ENCODE measurements at places on chromosomes 5 and 9.

DNA sequence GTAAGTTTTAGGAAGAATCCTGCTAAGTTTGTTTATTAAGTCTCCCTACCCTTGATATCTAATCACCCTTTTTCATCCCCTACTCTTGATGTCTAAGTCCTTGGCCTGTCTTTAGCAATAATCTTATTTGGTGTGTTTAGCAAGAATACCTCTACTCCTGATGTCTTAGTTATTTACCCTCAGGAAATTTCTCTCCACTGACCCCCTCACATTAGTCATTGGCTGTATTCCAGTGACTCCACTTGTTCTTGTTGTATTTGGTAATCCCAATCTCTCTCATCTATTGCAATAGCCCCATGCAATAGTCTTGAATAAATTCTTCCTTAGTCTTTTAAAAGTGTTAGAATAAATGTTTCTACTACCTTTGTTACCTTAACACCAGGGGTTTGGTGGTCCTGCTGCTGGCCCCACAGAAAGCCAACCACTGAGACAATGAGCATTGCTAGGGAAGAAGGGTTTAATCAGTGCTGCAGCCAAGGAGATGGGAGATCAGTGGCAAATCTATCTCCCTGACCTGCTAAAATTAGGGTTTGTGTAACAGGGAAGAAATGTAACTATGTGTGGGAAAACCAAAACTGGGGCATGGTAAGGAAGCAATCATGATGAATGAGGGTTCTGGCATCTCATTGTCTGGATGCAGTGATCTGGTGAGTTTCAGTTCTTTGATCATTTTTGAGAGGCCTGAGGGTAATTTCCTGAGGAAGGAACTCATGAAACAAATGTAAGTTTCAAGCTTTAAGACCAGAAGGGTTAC is 236.4 kb upstream of the DAB2 start:
- DNase-seq = no peak
- H3K4me1 ChIP-seq = no peaks in the 10 kb centered on the region
- no peaks in the 10 kb centered on the region for H3K27me3 ChIP-seq
- H3K36me3 ChIP-seq = no peaks in the 10 kb centered on the region
- no peak overlapping the region for H3K4me3 ChIP-seq

DNA sequence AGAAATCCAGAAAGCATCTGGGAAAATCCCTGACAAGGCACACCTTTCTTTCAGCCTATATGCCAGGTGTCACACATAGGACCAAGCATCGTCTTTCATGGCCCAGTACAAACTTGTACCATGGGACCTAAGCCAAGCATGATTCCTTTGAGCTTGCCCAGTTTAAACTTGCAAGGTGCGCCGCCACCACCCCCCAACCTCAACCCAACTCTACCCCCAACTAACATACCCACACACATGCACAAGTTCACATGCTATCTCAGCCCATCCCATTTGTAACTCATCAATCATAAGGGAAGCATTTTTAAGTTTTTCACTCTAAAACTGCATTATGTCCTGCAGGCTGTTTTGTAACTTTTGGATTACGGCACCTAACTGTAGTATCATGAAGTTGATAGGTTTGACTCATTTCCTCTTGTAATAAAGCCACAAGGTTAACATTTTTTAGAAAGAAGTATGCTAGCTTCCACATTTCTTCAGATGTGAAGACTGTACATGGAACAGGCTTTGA is 145.9 kb upstream of the FST start:
- no peak overlapping the region for H3K4me3 ChIP-seq
- H3K36me3 ChIP-seq = no peaks in the 10 kb centered on the region
- DNase-seq = no peak
- no peaks in the 10 kb centered on the region for H3K4me1 ChIP-seq

DNA sequence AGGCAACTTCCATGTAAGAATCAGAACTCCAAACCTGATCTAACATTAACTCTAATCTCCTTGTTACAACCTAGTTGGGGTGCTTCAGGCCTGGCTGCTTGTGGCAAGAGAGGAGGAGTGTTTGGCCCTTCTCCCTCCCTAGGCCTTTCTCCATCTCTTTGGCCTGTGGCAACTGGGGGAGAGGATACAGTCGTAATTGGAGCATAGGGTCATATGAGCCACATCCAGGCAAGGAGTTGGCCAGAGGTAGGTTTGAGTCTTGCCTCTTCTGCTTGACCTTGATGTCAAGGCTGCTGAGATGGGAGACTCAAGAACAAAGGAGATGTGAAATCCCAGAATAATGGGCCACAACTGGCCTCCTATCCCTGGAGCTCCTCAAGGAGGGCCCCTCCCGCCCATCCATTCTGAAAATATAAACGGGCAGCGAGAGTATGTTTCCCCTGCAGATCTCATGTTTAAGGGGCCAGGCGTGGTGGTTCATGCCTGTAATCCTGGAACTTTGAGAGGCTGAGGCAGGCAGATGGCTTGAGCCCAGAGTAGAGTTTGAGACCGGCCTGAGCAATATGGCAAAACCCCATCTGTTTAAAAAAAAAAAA is 59.3 kb upstream of the ANGPTL2 start:
- H3K36me3 ChIP-seq = no peaks in the 10 kb centered on the region
- no peak overlapping the region for H3K4me3 ChIP-seq
- H3K27ac ChIP-seq = no peak overlapping the region
- H3K27me3 ChIP-seq = no peaks in the 10 kb centered on the region

DNA sequence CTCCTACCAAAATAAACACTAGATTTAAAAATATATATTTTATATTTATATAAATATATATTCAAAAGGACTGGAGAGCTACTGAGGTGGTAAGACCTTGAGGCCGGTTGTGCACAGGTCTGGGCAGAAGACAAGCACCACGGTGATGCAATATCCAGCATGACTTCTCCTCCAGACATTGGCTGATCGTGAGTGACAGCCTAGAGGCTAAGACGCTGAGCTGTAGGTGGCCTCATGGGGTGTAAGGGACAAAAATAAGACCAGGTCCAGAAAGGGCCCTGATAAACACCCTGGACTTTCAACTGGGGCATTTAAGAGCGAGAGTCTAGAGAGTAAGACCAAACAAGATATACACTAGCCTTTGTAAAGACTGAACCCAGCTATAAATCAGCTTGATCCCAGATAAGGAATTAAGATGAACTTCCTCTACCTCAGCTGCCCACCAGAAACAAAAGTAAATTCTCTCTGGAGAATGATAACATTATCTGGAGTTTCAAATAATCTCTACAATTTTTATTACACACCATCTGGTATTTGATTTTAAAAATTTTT is 14.2 kb upstream of the C5orf47 start:
- H3K4me3 ChIP-seq = no peak overlapping the region
- H3K27ac ChIP-seq = no peak overlapping the region

DNA sequence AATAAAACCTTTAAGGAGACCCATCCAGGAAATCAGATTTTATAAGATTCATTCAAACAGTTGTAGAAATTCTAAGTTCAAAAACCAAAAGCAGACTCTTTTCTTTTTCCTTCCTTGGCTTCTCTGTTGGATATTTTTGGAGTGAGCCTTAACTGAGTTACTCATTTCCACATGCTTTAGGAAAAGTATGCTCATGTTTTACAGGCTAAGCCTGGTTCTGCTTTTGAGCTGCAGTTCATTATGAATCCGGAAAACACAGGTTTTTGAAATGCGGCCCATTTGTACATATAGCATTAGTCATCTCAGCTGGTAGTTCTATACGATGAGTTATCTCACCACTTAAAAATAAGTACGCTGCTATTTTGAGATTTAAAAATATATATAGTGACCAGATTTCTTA is 156.6 kb upstream of the DMRT1 start:
- peaks cover 7% of the 10 kb centered on the region for H3K4me1 ChIP-seq
- H3K4me3 ChIP-seq = no peak overlapping the region
- H3K27ac ChIP-seq = peak overlapping the region; percentile 81
- H3K36me3 ChIP-seq = no peaks in the 10 kb centered on the region
- H3K27me3 ChIP-seq = no peaks in the 10 kb centered on the region
- peak; percentile 92 for DNase-seq

DNA sequence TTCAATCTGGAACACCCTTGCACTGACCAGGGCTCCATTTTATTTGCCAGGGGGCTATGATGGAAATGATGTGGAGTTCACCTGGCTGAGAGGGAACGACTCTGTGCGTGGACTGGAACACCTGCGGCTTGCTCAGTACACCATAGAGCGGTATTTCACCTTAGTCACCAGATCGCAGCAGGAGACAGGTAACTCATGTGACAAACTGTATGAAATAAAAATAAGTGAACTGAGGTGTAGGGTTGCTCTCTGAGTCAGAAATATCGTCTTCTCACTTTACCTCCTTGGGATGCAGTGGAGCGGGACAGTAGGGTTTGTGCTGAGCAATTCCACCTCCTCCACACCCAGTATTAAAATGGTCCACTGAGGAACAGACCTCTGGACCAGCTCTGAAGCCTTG is 22.1 kb downstream of the GABRP start:
- H3K4me1 ChIP-seq = no peaks in the 10 kb centered on the region
- no peaks in the 10 kb centered on the region for H3K36me3 ChIP-seq
- H3K27ac ChIP-seq = no peak overlapping the region
- no peaks in the 10 kb centered on the region for H3K27me3 ChIP-seq
- no peak overlapping the region for H3K4me3 ChIP-seq

- H3K4me1 ChIP-seq = peaks cover 16% of the 10 kb centered on the region
- H3K36me3 ChIP-seq = peaks cover 20% of the 10 kb centered on the region
- DNase-seq = no peak
- H3K27me3 ChIP-seq = no peaks in the 10 kb centered on the region
Observed at GRCh38 chr9:133798160-133798559, 60.0 kb upstream of the SARDH start.

DNA sequence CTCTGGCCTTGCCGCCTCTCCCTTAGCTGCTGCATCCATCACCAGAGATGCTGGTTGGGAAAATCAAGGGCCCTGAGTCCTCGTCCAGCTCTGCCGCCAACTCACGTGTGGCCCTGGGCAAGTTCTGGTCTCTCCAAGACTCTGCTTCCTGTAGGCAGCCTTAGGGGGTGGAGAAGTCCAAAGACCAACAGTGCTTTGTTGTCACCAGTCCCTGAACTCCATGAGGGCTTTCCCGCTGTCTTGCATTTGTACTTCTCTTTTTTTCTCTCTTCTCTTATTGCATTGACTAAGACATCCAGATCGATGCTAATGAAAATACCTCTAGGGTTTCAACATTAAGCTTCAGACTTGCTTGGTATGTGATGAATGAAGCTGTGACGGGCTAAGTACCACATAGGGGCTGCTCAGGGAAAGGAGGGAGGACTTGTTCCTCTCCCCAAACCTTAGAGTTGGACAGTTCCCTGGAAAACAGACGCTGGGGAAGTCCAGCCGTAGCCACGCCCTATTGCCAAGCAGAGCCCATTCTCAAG is 63.7 kb upstream of the STXBP1 start:
- H3K4me3 ChIP-seq = no peak overlapping the region
- peaks cover 4% of the 10 kb centered on the region for H3K36me3 ChIP-seq
- H3K27ac ChIP-seq = no peak overlapping the region
- H3K4me1 ChIP-seq = peaks cover 49% of the 10 kb centered on the region
- no peak for DNase-seq
- H3K27me3 ChIP-seq = no peaks in the 10 kb centered on the region

DNA sequence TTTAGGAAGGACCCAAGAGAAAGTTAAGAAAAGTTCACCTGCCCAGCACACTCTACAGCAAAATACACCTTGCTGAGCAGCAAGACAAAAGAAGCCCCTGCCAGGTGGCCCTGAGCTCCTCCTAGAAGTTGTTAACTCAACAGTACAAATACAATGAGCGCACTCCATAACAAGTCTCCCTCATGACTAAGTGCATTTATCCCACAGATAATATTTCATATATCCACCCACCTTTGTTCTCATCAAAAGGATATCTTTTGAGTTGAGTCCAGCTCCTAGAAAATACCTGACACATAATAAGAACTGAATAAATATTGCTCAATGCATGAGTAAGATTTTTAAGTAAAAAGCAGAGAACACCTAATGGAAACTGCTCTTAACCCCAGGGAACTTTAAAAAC is 73.3 kb downstream of the ABCA1 start:
- H3K27ac ChIP-seq = no peak overlapping the region
- H3K36me3 ChIP-seq = no peaks in the 10 kb centered on the region
- no peaks in the 10 kb centered on the region for H3K27me3 ChIP-seq
- H3K4me1 ChIP-seq = no peaks in the 10 kb centered on the region

GRCh38 chr9:2868883-2869282 is 25.0 kb upstream of the PUM3 start:
- H3K4me3 ChIP-seq = no peak overlapping the region
- no peak overlapping the region for H3K27ac ChIP-seq
- peaks cover 3% of the 10 kb centered on the region for H3K27me3 ChIP-seq

- no peak overlapping the region for H3K4me3 ChIP-seq
- peaks cover 13% of the 10 kb centered on the region for H3K36me3 ChIP-seq
Observed at GRCh38 chr9:5712651-5713390, 83.9 kb downstream of the RIC1 start.

- H3K36me3 ChIP-seq = no peaks in the 10 kb centered on the region
- H3K4me3 ChIP-seq = no peak overlapping the region
Observed at GRCh38 chr9:111700776-111701175, 39.4 kb downstream of the GNG10 start.

DNA sequence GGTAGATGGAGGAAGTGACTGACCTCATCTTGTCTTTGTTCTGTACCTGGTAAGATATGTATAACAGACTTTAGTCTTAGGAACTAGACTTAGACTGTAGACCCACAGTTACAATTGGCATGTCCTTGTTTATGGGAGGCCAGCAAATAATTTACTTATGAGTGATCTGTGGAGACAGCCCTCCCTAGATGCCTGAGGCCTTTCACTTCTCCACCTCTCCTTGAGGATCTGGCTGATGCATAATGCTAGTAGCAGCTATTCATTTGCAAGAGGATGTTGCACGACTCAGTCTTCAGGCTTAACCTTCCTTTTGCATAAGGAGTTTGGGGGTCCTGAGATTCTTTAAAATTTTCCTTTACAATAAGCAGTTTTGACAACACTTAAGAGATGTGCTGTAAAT is 100.7 kb downstream of the YTHDC2 start:
- H3K4me3 ChIP-seq = no peak overlapping the region
- no peaks in the 10 kb centered on the region for H3K36me3 ChIP-seq
- H3K4me1 ChIP-seq = no peaks in the 10 kb centered on the region
- no peak for DNase-seq

DNA sequence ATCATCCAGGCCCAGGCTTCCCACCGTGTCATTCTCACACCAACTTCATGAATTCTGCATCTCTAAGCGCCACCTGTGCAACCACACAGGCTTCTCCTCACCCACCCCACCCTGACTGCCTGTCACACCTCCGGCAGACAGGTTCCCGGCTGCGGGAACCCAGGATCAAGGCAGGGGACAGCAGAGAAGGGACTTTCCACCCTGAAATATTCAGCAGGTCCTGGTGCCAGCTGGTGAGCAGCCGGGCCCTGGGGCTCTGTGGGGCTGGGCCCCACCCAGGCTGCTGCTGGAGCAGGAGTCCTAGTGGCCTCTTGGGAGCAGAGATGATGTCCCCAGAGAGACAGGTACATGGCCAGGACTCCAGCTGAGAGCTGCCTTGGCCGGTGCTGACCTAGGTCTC is 12.7 kb downstream of the ANXA6 start:
- H3K4me3 ChIP-seq = no peak overlapping the region
- no peaks in the 10 kb centered on the region for H3K27me3 ChIP-seq
- H3K36me3 ChIP-seq = peaks cover 77% of the 10 kb centered on the region
- peaks cover 71% of the 10 kb centered on the region for H3K4me1 ChIP-seq
